ENCODE measurements at places on chromosomes 3 and 15. TPM values are rescaled to one million over a fixed set of nuclear protein-coding genes. Genes with fewer than 3 reads are reported as not detected.

The MAPKAPK3 gene
- 44.7 TPM for total RNA-seq

GRCh38 chr3:113167825-113168801 is 43.2 kb upstream of the BOC start:
- peaks cover 2% of the 10 kb centered on the region for H3K4me1 ChIP-seq
- DNase-seq: no peak
- no peaks in the 10 kb centered on the region for H3K36me3 ChIP-seq
- H3K27me3 ChIP-seq: peaks cover 15% of the 10 kb centered on the region
- H3K27ac ChIP-seq: no peak overlapping the region

DNA sequence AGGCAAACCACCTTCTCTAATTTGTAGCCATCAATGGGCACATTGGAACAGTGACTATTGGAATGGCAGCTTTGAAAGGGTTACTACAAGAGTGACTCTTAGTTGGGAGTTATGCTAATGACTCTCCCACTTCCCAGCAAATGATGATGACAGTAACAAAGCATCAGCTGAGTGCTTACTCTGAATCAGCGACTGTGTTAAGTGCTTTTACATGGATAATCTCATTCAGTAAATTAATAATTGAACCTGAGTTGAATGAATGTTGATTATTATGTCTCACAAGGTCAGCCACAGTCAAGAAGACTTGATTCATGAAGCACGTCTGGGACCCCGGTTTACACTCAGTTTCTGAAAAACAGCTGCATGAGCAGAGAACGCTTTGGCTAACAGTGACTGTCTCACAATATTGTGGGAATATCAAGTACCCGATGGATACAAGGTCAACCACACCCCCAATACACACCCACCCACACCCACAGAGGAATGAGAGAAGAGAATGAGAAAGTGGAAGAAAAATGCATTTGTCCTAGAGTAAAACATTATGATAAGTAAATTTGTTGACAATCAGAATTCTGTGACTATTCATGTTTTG is 242.0 kb upstream of the FEZF2 start:
- H3K4me3 ChIP-seq: no peak overlapping the region
- H3K36me3 ChIP-seq: no peaks in the 10 kb centered on the region
- peaks cover 11% of the 10 kb centered on the region for H3K27me3 ChIP-seq
- DNase-seq: no peak
- no peak overlapping the region for H3K27ac ChIP-seq

DNA sequence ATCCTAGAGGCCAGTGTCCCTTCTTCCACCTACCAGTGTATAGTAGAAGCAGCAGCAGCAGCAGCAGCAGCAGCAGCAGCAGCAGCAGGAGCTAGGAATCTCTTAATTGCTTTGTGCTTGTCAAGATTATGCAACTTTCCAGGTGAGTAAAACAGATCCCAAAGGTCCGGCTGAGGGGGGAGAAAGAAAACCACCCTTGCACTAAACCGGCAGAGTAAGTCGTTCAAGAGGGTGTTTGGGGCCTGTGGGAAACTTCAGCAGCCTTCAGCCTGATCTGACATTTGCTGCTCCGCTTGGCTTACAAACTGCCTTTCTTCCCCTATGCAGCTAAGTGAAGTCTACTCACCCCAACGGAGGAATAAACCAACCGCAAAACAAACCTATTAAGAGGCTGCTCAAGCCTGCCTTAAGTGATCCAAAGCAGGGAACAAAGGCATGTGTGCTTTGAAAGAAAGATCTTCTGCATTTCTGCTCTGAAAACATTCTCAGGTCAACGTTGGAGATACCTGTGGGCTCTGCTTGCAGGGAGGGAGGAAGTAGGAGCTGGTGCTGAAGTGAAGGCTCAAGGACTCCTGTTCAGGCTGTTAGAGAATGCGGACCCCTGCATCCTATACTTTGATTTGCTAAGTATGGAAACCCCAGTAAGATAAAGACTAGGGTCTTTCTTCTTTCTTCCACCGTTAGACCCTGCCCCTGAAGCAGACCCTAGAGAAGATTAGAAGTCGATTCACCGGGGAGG is 35.7 kb upstream of the DLG1 start:
- peaks cover 4% of the 10 kb centered on the region for H3K4me1 ChIP-seq
- H3K4me3 ChIP-seq: no peak overlapping the region
- peaks cover 6% of the 10 kb centered on the region for H3K36me3 ChIP-seq
- no peak for DNase-seq

The CCDC174 gene
- 55.9 TPM for total RNA-seq

DNA sequence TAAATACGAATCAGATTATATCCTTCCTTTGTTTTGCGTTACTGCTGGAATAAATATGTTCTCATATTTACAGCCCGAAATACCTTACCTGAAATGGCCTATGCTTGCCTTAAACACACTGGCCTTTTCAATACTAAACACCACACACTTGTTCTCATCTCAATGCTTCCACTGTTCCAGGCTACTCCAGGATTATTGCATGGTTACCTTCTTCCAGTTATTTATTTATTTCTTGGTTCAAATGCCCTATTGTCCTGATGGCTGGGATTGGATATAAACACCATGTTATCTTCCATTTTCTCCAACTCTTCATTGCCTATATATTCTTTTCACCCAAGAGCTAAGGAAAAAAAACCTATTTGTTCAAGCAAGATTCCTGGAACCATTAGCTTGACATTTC is 125.3 kb downstream of the SI start:
- no peak overlapping the region for H3K4me3 ChIP-seq
- no peak for DNase-seq
- H3K4me1 ChIP-seq: no peaks in the 10 kb centered on the region
- H3K27ac ChIP-seq: no peak overlapping the region
- H3K36me3 ChIP-seq: no peaks in the 10 kb centered on the region
- H3K27me3 ChIP-seq: no peaks in the 10 kb centered on the region

GRCh38 chr15:68655686-68656437 is 77.1 kb downstream of the CORO2B start:
- peaks cover 11% of the 10 kb centered on the region for H3K27me3 ChIP-seq
- H3K27ac ChIP-seq: no peak overlapping the region
- H3K4me1 ChIP-seq: no peaks in the 10 kb centered on the region

GRCh38 chr3:40167958-40168357 is 141.5 kb upstream of the EIF1B start:
- no peak overlapping the region for H3K27ac ChIP-seq
- no peak for DNase-seq
- H3K36me3 ChIP-seq: peaks cover 6% of the 10 kb centered on the region
- peaks cover 65% of the 10 kb centered on the region for H3K27me3 ChIP-seq
- peaks cover 3% of the 10 kb centered on the region for H3K4me1 ChIP-seq
- H3K4me3 ChIP-seq: no peak overlapping the region
